A375 (cell line): ENCODE measurements at places on chromosomes 11 and 22. TPM values are rescaled to one million over a fixed set of nuclear protein-coding genes. Genes with fewer than 3 reads are reported as not detected.

Gene CHRDL2
- total RNA-seq = not detected in 2 replicates

Gene CD3G
- total RNA-seq = not detected in 2 replicates

Gene WNT11
- 0.16 and 0.19 TPM in 2 replicates for total RNA-seq

Gene GDPD4
- total RNA-seq = 1.2 TPM in 1 of 2 replicates, not detected in the other

Gene ALKBH8
- 11.5 and 13.8 TPM in 2 replicates for total RNA-seq

Gene ZP1
- total RNA-seq = 1.3 and 3.2 TPM in 2 replicates
